ENCODE measurements at places on chromosomes 3 and 15.

DNA sequence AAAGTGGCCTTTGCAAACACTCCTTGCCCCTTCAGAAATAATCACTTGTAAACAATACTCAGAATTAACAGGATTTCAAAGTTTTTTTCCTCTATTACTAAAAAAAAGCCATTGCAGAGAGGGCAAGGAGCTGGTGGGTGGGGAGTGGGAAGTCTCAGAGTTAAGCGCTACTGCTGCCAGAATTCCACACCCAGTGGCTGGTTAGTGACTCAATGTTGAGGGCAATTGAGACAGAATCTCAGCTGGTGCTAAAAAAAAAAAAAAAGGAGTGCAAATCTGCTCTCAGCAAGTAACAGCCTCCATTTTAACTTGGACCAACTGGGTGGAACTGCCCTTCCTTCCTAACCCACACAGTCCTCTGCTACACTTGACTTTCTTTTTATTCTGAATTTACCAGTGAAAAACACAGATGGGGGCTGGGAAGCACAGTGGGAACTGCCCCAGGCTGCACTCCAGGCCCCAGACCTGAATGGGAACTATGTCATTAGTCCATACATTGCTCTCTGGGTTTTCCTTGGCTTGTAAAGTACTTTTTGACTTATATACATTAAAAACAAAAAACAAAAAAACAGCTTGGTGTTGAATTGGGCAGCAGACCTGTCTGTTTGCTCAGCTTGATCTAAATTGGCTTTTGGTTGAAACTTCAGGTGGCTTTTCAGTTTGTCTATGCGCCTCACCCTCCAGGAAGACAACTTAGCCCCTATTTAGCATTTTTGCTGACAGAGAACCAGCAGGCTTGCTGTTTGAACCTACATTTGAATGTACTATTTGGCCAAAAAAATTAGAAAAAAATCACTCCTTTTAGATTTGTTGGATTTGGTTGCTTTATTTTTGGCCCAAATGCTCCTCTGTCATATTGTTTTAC lies 357.8 kb upstream of the TBL1XR1 start:
- peak; percentile 28 for DNase-seq

- no peak for DNase-seq
These were observed 61.0 kb downstream of the POLR2M start for GRCh38 chr15:57767481-57767880.

- DNase-seq: no peak
These were observed 10.3 kb downstream of the CHD2 start for GRCh38 chr15:92910451-92910850.

- DNase-seq: peak; percentile 73
These were observed 25.6 kb downstream of the CDCP1 start for GRCh38 chr3:45120359-45121158.

GRCh38 chr3:113211330-113212149 lies at the start of gene BOC:
Gene BOC (plus strand): TSS chr3:113211557. CDS start chr3:113249803, 38,246 bp downstream.
- DNase-seq: peak; percentile 80

- DNase-seq: no peak
These were observed 210.5 kb upstream of the TLE3 start for GRCh38 chr15:70308011-70308734.

DNA sequence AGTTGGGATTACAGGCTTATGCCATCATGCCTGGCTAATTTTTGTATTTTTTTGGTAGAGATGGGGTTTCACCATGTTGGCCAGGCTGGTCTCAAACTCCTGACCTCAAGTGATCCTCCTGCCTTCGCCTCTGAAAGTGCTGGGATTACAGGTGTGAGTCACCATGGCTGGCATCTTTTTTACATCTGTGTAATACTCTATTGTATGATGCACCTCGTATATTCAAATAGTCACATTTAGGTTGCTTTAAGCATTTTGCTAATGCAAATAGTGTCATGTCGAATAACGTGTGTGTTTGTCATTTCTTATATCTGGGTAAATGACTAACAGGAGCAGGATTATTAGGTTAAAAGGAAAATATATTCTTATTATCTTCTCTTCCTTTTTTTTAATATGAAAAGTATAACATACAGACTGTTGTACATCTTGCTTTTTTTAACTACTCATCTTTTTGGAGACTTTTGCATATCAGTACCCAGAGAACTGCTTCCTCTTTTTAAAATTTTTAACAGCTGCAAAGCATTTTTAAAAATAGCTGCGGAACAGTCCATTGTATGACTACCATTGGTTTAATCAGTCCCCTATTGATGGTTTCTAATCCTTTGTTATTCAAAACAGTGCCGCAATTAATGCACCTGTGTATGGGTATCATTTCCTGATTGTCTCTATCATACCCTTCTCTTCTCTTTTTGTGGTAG lies 13.4 kb downstream of the SCAMP5 start:
- DNase-seq: no peak

DNA sequence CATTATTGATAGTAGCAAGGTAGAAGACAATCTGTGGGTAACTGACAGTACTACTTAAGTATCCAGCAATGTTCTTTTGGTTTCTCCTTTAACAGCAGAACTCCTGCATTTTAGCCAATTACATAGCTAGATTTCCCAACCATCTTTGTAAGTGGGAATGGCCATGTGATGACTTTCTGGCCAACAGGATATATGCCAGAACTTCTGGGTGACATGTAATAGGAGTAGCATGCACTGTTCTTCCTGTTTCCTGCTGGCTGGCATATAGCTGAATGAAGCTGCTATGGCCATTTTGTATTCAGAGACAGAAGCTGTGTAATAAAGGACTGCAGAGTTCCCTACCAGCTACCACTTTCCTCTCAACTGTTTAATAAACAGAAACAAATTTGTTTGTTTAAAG lies 18.0 kb downstream of the SPICE1 start:
- DNase-seq: no peak

- DNase-seq: peak; percentile 47
These were observed 45.9 kb downstream of the PPARG start for GRCh38 chr3:12334786-12335185.

DNA sequence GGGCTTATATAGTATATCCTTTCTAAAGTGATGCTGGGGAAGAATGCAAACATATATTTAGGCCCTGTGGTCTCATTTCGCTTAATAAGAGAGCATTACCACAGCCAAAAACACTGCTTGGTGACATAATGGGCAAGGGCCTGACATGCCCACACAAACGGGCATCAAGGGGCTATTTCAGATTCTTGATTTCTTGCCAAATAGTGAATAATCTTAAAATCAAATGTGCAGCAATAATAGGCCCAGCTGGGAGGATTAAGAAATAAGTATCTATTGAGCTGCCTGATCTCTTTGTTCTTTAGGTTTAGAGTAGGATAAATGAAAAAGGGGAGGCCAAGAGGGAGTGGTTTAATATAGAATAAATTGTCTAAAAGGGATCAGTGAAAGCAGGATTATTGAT lies 241.0 kb upstream of the GBE1 start:
- no peak for DNase-seq

DNA sequence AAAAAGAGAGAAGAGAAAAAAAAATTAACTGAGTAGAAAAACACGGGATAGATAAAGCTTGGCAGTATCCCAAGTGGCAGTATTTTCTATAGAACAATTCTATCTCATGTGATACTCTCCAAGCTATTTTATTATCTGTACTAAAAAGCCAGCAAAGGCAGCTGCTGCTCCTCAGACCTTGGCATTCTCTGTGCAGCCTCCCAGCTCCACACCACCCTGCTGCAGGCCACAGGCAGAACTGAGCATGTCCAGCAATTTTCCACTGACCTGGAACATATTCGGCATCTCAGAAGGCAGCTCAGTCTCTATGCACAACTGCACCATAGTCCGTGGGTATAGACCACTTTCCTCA lies 1161.4 kb downstream of the IGSF11 start:
- DNase-seq: peak; percentile 22

- no peak for DNase-seq
These were observed 372.5 kb downstream of the NLGN1 start for GRCh38 chr3:173770011-173770410.

GRCh38 chr3:168341956-168342936 lies 246.5 kb upstream of the GOLIM4 start:
- no peak for DNase-seq

DNA sequence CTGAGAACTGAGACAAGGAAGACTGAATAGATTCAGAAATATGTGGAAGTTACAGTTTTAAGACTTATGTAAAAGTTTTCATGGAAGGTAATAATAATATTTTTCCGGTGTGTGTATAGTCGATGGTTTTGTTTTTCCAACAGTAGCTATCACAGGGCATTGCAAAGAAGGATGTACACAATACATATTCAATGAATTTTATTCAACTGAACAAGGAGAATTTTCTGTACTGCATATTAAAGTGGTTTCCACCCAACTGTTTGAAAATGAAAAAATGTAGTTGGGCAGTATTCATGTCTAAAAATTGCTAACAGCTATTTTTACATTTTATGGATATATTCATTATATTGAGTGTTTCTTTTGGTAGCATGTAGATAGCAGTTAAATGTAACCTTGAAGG lies 350.3 kb upstream of the ATP10A start:
- no peak for DNase-seq

- no peak for DNase-seq
These were observed 202.8 kb downstream of the CADM2 start for GRCh38 chr3:85161544-85161943.

GRCh38 chr3:89238846-89239245 lies 131.4 kb downstream of the EPHA3 start:
- DNase-seq: no peak

DNA sequence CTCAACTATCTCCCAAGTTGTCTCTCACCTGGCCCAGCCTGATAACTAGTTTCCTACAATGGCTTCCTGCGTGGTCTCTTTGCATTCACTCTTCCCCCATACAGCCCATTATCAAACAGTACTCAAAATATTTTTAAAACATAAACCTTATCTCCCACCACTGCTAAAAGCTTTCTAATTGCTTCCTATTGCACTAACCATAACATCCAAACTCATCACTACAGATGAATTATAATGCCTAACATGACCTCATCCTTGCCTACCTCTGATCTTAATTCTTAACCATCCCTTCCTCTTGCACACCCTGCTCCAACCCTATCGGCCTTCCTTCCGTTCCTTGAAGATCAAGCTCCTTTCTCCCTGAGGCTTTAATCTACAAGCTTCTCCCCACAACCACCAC lies 17.0 kb downstream of the ACAP2 start:
- DNase-seq: no peak

- no peak for DNase-seq
These were observed 4.1 kb downstream of the GAP43 start for GRCh38 chr3:115627180-115628074.

GRCh38 chr3:2510591-2511145 lies 412.0 kb downstream of the CNTN4 start:
- DNase-seq: no peak

DNA sequence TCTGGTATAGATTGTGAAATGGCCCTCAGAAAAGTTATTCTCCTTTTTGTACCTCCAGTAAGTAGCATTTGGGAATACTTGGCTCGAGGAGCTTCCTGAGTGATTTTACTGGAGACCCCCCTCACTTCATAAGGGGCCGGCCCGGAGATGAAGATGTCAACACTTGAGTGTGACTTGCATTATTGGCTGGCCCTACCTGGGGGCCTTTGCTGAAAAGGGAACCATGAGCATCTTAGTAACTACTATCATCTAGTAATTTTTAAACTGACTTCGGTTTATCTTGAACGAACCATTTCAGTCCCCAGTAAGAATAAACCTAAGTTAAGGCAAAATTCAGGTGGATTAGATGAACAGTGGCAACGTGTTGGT lies 1.3 kb downstream of the FAIM start:
- no peak for DNase-seq

DNA sequence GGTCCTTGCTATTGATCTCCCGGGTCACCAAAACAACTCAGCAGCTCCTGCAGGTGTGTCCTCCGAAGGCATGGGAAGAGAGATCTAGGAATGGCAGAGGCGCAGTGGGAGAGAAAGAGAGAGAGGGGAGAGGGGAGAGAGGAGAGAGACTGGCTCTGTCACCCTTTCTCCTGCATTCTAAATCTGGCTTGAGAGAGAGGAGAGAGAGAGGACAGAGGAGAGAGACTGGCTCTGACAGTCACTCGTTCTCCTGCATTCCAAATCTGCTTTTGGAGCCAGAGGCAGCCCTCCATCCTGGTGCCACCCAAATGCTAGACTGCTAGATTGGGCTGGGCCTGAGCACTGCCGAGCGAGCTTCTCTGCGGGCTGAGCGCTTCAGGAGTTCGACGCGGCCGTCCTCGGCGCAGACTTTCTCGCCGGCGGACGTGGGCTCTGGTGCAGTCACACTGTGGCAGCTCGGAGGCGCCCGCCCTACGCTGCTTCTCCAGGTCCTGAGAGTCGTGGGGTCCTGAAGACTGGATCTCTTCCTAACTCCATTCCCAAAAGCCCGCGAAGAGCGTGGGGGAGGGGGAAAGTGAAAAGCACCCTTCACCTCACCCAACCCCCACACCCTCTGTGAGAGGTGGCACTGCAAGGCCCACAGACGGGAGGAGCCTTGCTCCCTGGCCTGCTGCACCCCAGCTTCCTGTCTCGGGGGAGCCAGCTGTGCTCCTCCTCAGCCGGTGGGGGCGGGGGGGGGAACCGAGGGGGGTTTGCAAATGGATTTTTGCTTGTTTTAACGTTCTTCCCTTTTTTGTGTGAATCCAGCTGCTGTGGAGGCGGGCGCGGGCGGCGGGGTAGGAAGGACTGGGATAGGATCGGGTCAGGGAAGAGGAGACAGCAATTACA lies 222.3 kb downstream of the MEIS2 start:
- no peak for DNase-seq

- DNase-seq: peak; percentile 0
These were observed 213.4 kb upstream of the PEX5L start for GRCh38 chr3:180250172-180250571.

DNA sequence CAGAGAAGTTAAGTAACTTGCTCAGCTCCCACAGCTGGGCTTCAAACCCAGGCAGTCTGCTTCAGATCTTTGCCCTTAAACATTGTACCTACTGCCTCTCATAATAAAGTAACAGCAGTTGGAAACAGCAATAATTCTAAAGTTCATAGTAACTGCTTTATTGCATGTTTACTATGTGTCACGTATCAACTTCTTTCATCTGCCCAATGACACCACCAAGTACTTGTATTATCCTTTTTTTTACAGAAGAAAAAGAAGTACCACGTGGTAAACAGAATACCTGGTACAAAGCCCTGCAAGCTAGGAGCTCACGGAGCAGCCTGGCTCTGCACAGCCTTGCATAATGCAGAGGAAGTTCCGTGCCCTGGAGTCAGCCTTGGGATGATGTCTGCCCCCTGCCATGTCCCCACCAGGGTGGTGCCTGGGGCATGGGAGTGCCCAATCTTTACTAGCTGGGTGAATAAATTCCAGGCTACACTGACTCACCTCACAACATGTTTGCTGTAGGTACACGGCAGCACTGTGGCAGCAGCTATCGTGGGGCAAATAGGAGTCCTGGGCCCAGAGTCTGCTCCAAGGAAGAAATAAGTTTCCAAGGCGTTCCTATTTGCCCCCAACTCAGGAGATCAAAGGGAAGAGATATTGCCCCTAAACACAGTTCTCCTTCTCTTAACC lies 77.2 kb downstream of the LDHAL6B start:
- DNase-seq: no peak

All from foreskin fibroblast (primary cell).